Activated T-cell treated with anti-CD3 and anti-CD28 coated beads, Interleukin-2, amount 50 U/mL, for 48 hours (primary cell): ENCODE measurements at places on chromosomes 3 and 15.

GRCh38 chr3:47890126-47890827 lies 87.3 kb downstream of the DHX30 start:
- DNase-seq = no peak

DNA sequence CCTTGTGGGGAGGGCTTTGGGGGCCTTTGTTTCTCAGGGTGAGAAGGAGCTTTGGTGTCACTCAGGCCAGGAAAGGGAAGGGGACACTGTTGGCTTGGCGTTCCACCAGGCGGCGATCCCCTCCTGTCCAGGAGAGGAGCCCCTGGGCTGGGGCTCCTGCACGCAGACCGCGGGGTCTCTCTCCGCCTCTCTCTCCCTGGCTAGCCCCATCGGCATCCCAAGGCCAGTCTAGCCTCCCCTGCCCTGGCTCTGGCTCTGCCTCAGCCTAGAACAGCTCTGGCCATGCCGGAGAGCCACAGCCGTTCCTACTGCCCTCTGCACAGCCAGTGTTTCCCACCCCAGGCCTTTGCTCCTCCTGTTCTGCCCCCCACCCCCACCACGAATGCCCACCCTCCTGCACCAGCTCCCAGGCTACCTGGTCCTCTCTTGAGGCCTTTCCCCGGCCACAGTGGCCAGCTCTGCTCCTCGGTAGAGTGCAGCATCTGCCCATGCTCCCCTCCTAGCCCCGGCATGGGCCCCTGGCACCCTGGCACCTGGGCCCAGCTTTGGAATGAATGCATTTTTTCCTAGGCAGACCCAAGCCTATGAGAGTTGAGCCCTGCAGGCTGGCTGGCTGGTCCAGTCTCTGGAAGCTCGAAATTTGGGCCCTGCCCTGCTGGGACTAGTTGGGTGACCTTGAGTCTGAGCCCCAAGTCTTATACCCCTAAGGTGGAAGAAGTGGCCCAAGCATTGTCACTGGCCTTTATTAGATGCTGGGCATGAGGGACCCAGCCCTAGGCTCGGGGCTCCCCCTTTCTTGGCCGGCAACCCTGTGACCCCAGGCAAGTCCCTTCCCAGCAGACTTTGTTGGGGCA lies 2.4 kb downstream of the PLXNA1 start:
- DNase-seq = no peak

DNA sequence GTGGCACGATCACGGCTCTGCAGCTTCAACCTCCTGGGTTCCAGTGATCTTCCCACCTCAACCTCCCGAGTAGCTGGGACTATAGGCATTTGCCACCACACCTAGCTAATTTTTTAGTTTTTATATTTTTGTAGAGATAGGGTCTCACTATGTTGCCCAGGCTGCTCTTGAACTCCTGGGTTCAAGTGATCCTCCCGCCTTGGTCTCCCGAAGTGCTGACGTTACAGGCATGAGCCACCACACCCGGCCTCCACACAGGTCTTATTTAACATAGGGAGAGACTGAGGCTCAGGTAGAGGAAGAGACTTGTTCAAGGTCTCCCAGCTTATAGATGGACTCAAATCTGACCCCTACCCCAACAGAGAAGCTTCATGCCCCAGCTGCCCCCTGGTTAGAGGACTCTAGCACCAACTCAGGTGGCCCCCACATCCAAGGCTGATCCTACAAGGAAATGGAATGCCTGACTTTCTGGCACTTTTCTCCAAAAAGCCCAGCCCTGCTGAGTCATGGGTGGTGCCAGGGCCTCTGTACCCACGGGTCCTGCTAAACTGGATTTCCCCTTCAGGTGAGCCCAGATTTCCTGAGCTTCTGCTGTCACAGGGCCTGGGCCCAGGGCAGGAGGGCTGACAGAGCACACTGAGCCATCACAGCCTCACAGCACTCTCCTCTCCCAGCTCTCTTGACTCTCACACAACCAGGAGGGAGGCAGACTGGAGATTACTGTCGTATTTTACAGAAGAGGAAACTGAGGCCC lies 5.6 kb downstream of the TMEM40 start:
- no peak for DNase-seq

DNA sequence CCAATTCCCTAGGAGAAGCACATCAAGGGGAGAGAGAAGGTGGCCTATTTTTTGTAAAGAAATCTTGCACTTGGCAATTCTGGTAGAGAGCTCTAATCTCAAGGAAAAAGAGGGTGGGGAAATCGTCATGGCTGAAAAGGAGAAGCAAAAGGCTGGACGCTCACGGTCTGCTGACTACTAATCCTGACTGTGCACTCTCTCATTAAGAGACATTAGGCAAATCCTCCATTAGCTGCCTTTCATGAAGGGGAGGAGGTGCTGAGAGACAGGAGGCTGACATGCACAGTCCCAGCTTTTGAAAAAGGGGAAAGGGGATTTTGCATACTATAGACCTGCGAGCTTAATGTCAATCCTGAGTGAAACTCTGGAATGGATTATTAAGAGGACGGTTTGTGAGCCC lies 170.0 kb downstream of the NR2F2 start:
- DNase-seq = no peak

GRCh38 chr3:72517921-72518424 lies 330.3 kb downstream of the SHQ1 start:
- no peak for DNase-seq
